ENCODE measurements at places on chromosomes 2 and 18.

GRCh38 chr2:237774811-237775553, 23.6 kb upstream of the RBM44 start:
- DNase-seq: peak; percentile 60

DNA sequence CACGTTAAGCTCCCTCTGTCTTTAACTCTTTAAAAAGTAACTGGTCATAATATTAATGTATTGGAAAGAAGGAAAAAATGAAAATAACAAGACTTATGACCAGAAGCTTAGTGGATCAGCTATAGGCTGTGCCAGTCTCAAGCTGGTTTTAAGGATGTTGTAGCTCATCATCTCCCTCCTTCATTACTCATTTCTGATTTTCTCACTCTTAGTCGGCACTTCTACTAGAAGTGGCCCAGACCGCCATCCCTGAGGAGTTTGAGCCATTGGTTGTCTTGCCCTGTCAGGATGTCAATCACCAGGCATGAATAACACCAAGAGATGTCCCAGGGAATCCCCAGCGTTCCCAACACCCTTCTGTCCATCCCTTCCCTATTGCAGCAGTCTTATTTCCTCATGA, 151.5 kb downstream of the ASXL3 start:
- DNase-seq: no peak

- no peak for DNase-seq
Observed at GRCh38 chr2:69453475-69454129, 16.4 kb upstream of the NFU1 start.

GRCh38 chr18:78902795-78903435, 76.7 kb upstream of the SALL3 start:
- no peak for DNase-seq

DNA sequence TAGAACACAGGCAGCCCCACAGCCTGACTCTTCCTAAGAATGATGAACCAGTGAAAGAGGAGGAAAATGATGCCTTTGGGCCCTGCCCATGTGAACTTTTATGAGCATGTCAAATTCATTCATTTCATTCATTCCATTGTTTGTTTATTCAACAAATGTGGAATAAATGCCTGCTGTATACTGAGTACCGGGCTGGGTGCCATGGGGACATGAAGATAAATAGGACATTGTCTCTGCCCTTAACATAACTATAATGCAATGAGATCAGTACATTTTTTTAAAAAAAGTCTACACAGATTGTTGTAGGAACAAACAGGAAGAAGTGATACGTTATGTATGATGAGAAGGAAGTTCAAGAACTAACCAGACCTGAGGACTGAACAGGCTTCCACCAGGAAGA, 14.7 kb downstream of the MREG start:
- no peak for DNase-seq

GRCh38 chr2:39881494-39881893, 102.4 kb upstream of the THUMPD2 start:
- no peak for DNase-seq

DNA sequence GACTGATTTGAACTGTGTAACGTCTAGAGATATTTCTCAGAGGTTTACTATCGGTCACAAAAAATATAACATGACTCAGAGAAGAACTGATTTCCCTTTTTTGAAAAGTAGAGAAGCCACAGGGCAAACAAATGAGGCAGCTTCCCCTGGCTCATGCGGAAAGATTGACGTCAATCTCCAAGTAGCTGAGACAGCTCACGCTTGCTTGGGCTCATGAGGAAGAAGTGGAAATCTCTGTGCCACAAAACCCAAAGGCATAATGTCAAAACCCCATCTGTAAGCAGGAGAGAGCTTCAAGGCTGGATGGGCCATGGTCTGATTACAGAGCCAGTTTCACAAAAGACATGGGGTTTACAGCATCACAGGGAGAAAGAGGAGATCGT, 188.1 kb downstream of the ARL4C start:
- DNase-seq: no peak

- no peak for DNase-seq
Observed at GRCh38 chr18:25827961-25828561, 262.4 kb downstream of the SS18 start.

GRCh38 chr18:3814816-3815215, 364.8 kb downstream of the TGIF1 start:
- DNase-seq: no peak

DNA sequence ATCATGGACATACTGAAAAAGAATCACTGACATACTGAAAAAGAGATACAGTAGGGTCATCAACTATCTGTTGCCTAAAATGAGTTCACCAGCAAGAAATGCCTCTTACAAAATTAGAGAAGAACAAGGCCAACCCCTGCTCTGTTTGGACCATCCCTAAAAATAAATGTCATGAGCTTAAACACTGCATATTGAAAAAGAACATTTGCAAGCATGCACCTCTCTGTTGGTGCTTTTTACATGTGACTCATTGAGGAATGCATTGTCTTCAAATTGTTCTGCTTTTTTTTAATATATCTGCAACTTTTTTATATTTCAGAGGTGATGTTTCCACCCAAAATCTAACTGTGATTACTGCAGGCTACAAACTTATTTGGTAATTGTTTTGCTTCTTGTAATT, 233.9 kb upstream of the LRATD1 start:
- no peak for DNase-seq

DNA sequence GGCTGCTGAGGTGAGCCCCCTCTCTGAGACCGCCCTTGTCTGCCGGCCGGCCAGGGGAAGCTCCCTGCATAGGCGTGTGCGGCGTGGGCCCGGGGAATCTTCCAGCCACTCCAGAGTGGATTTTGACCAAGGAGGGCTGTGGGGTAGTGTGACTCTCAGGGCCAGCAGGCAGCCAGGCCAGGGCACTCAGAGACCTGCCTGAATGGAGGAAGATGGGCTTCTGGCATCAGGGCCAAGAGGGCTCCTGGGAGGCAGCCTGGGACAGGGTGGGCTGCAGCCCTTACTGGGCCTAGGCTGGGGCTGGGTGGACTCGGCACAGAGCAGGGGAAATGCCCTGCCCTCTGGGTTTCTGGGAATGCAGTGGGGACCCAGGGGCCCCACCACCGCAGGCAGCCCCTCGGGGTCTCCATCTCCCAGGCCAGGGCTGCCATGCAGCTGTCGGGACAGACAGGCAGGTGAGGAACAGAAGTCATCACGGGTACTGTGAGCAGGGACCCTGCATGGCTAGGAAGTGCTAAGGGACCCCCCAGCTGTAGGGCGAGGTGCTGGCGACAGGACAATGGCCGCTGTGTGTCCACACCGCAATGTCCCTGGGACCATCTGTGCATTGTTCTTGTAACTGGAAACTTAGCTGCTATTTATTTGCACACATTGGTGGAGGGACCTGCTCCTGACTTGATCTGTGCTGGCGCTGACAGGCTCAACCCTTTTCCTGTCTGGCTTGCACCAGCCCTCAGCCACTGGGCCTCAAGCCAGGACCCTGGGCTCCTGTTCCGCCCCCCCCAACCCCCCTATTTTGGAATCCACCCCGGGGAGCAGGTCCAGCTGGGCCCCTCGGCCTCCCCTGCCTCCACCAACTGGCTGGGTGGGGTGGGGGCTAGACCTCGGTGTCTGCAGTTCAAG, 4.1 kb downstream of the PDCD1 start:
- DNase-seq: no peak

GRCh38 chr2:85905187-85905666, 16.4 kb upstream of the ST3GAL5 start:
- DNase-seq: no peak

GRCh38 chr2:8851811-8852560, 14.6 kb upstream of the KIDINS220 start:
- DNase-seq: peak; percentile 9

GRCh38 chr2:196278491-196278911, 107.1 kb upstream of the STK17B start:
- DNase-seq: no peak

DNA sequence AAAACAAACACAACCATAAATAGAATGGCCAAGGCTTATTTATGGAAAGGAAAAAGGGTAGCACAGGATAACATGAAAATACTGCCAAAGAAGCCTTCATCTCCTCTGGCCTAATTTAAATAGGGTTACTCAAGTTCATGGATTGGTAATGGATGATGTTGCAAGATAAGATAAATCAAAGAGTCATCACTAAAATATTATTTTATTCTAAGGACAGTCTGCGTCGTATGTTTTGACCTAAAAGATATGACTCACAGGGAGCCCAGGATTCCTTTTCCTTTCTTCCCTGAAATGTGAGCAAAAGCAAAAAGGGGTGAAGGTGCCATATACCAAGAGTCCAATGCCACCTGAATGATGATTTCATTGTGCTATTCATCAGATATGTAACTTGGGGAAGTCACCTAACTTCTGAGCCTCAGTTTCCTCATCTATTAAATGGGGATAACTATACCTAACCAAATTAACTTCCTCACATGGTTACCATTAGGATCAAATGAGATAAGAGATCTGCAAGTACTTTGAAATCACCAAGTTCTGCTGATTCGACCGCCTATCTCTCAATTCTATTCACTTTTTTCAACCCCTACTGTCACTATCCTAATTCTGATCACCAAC, 137.7 kb downstream of the THADA start:
- peak; percentile 66 for DNase-seq

DNA sequence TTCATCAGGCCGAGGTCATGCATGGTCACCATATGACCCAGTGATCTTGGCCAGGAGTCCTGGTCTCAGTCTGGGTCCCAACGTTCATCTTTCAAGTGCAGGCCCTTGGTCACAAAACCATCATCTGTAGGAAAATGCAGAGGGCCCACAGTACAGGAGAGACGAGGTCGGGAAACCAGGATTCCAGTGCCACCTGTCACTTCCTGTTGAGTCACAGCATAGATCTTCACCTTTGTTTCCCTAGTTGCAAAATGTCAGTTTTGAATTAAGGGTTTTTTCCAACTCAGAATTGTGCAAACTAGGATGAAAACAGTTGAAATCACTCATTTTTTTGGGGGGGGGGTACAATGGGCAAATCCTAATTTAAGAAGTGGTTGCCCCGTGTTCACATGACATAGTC, 162.2 kb downstream of the INSIG2 start:
- DNase-seq: peak; percentile 75

DNA sequence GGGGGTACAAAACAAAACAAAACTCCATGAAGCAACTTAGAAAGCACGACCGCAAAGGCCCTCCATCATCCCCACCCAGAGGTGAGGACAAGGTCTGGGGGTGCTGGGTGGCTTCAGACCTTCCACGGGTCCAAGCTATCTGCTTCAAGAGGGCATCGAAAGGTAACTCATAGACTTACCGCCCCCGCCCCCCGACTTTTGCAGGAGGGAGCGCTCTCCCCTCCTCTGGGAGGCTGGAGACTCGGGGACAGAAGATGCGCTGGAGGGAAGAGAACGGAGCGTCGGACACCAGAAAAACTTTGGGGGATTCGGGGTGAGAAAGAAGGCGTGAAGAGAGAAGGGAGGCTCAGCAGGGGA, 300 bp upstream of the STON1 start:
- no peak for DNase-seq

All from MCF 10A (cell line).